Activated CD4-positive, alpha-beta memory T cell treated with anti-CD3 and anti-CD28 coated beads for 36 hours (primary cell): ENCODE measurements at places on chromosomes 3 and 15.

GRCh38 chr3:5735896-5736295, 548.4 kb downstream of the EDEM1 start:
- no peak for DNase-seq

DNA sequence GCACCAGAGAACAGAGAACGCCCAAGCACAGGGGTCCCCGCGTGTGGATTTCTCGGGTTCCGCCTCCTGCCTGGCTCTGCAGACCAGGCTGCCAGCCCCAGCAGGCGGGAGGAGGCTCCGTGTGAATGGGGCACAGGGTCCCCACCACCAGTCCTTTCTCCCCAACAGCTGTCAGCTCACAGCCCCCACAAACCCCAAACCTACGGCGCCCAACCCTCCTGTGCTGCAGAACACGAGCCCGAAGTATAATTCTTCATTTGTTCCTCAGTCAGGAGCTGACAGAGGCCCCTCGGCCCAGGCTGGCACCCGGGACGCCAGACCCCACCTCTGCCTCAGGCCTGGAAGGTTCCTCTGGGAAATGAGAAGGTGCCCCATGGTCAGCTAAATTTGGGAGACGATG, 78.0 kb downstream of the TBC1D2B start:
- no peak for DNase-seq

- no peak for DNase-seq
Measured at GRCh38 chr15:88571852-88572259, 25.4 kb upstream of the DET1 start.

DNA sequence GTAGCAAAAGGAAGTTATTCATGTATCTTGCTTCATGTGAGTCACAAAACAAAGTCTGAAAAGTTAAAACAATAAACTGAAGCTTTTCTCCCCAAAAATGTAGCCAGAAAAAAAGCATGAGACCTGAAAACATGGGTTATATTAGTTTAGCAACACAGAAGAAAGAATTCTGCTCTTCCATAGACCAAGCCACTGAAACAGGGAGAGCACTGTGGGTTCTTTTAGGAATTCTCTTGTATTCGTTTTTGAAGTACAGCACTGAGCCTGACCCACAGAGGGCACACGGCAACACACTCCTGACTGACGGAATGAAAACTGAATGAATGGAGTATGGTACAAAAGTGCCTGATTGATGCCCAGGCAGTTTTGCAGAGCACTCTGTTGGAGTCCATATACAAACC, 66.6 kb downstream of the TM4SF4 start:
- DNase-seq, result no peak

DNA sequence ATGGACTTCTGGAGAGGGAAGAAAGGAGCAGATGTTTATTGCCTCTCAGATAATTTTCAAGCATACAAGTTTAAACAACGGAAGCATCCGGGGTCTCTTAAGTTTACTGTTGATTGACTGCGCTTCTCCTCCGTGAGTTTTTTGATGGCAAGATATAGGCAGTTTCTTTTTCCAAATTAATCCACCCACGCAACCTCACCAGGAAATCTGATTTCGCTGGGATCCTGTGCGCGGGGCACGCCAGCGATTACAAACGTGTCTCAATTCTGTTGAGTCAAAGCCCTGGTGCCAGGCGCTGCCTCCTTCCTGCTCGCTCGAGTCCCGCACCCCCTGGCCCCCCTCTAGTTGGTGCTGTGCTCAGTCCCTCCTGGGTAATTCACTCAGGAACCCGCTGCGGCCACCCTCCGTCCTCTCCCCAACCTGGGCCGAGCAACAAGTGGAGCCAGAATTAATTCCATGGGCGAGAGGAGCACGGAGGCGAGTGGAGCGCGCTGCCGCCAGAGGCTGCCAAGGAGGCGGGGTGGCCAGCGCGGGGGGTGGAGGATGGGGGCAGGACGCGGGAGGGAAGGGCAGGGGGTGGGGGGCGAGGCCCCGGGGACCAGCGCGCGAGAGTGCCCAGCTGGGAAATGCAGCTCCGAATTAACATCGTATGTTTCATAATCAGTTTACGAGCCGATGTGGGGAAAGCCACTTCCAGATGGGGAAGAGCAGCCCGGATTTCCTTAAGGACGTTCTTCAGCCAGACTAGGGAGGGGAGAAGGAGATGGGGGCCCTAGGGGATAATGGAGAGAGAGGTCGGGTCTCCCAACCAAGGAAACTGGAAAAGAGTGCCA, 6.0 kb downstream of the WNT5A start:
- DNase-seq, result no peak

DNA sequence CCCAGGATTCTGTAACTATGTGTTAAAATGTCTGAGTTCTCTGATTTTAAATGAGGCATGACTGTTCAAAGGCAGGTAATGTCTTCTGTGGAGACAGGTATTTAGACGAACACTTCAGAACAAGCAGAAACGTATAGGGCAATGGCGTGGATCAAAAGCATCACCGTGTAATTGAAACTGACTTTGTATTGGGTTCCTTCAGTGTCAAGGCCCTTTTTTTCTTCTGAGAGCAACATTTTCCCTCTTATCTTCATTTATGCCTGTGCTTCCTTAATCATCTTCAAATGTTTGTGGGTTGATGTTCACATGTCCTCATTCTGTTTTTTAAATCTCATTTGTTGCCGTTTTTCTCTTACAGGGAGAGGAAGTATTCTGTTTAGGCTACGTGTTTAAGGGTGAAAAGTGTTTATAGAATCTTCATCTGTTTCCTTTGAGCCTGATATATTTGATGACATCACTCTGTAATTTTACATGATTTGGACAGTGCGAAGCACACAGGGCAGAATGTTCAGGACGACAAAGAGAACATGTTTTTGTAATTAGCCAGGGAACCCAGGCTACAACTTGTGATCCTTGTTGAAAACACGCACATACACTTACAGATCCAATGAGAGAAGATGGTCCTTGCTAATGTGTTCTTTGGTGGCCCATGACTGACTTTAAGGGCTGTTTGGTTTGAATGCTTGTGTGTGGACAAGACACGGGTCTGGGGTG, 196.0 kb downstream of the LRTM1 start:
- no peak for DNase-seq

DNA sequence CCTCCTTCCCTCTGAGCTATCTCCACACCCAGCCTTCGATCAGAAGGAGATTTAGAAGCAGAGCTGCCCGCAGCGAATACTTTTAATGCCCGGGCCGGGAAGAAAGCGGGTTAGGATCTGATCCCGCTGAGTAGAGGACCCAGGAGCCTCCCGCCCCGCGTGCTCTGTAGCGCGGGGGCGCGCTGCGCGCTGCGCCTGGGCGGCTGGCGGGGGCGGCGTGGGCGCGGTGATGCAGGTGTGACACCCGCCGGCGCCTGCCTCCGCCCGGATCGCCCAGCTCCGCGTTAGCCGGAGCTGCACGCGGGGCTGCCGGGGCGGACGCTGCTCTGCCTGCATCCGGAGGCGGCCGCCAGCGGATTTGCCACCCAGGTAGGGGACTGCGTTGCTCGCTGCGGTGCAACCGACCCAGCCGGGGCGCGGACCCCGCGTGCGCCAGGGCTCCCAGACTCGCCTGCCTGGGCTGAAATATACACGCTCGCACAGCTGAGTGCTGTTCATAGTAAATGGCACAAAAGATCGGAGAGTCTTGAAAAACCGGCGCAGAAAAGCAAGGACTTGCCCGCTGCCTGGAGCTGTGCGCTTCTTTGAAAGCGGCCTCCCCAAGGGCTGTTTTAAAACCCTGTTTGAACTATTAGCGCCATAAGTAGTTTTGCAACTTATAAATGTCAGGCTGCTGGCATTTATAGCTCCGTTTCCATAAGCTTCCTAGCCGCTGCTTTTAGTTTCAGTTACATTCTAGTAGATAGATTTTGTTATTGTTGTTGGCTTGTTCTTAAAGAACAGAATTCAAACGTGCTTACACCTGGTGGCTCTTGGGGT, at the start of gene SV2B:
TSS of gene SV2B (plus strand) at position 263 of the 819 bp plus-strand sequence. CDS start 126,007 bp downstream, outside the sequence.
- peak; percentile 61 for DNase-seq

DNA sequence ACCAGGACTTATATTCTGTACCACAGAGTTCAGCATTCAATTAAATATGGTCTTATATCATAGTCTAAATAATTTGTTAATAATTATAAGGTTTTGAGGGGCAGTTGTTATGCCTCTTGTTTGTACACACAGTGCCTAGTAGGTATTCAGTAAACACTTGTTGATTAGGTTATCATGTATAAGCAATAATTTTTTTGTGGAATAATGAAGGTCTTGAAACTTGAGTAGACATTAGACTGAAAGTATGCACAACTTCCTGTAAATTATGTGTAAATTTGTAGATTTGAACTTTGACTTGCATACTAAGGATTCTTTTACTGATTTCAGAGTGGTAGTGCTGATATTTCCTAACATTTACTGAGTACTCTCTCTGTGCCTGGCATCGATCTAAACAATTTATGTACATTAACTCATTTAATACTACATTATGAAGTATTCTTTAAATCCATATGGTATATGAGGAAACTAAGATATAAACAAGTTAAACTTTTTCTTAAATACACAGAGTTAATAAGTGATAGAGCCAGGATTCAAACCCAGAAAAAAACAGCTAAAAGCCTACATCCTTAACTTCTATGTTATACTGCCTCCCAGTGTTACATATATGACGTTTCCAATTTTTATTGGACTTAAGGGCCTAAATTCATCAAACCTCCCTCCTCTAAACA, 65.1 kb downstream of the GLCE start:
- no peak for DNase-seq

DNA sequence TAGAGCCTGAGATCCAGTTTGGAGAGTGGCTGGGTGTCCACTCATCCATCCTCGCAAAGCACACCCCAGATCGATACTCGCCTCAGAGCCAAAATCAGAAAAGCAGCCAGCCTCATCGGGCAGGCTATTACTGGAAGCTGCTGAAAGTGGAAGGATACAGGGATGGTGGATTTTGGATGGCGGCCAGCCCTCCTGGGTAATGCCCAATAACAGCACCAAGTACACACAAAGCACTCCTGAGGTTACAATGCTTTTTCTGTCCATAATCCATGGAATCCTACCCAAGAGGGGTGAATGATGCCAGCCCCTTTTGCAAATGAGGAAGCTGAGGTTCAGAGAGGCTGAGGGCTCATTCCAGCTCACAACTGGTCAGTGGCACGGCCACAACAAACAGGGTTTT, 93.1 kb upstream of the SLC6A11 start:
- DNase-seq, result no peak

DNA sequence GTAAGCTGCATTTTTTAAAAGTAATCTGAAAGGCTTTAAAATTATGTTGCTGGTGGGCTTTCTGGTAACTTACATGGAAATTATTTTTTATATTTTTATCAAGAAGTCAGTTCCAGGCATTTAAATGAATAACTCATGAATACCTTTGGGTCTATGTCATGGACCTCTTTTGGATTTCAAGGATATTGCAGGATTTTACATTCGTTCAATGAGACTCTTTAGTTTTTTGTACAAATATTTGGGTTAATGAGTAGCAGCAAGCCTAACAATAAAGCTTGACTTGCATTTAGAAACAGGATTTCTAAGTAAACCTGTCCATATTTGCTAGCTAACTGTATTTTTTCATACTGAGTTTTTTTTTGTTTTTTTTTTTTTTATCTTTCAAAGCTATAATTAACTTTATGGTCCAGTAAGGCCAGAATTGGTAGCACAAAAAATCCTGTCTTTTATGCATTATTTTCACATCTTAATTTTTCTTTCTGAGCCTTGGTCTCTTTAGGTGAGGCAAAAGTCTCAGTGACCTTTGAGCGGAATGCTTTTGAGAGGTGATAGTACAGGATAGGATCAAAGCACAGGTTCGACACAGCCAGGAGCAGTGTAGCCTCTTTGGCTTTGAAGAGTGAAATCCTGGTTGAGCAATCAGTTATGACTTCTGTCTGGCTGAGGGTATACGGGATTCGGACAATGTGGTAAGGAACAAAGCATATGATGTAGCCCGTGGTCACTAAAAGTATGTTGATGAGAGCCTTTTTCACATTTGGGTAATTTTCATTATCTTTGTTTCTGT, 4.8 kb downstream of the GPR171 start:
- no peak for DNase-seq

DNA sequence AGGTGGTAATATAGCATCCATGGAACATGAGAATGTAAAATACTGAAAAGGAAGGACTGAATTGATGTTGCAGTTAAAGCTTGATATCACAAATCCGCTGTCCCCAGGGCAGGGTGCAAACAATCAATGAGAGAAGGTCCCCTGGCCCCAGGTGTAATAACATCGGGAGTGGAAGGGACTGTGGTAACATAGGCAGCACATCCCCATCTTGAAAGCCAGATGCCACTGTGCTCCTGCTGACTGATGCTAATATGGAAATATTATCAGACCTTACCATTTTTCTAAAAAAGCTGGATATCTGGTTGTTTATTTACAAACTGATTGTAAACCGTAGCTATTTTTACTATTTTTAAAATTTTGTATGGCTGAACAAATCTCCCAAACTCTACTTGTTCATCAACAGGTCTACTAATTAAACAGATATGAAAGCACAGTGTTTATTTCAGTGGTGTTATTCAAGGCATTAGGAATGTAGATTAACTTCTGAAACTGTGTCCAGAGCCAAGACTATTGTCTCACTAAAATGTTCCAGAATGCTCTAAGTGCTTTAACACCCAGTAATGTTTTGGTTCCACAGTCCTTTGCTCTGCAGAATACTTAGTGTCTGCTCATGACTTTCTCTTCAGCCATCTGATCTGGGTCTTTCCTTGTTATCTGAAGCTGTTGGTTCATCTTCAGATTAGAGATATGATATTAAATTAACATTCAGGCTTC, 386.0 kb upstream of the RARB start:
- DNase-seq, result no peak

GRCh38 chr3:110149763-110150162, 812.4 kb upstream of the DPPA4 start:
- DNase-seq, result no peak

- peak; percentile 67 for DNase-seq
Measured at GRCh38 chr3:46359733-46360493, 6.0 kb downstream of the CCR2 start.

DNA sequence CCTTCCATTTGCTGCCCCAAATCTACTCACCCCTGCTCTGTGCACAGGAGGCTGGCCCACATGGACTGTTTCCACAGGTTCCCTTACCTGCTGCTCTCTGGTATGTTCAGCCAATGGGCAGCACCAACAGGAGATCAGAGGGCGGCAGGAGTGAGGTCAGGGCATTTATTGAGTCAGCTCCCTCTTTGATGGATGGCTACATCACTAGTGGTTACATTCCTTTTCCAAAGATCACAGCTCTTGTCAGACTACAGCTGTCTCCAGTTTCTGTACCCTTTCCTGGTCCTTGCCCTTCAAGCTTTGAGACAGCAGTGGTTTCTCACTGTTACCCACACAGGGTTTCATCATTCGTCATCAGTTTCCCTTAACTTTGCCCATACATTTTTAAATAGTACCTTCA, 325.1 kb downstream of the SUCLG2 start:
- peak; percentile 51 for DNase-seq

- no peak for DNase-seq
Measured at GRCh38 chr3:35651426-35651825, 12.1 kb downstream of the ARPP21 start.

- no peak for DNase-seq
Measured at GRCh38 chr15:81317642-81318017, 6.3 kb downstream of the STARD5 start.

GRCh38 chr15:72614810-72615532, 39.5 kb upstream of the GOLGA6B start:
- DNase-seq, result no peak

GRCh38 chr15:98442379-98442833, 205.9 kb upstream of the IGF1R start:
- peak; percentile 70 for DNase-seq
